ENCODE measurements at places on chromosomes 7 and 10.
A peak's percentile ranks its signal among the peaks of the same experiment; 100 is the strongest.

- DNase-seq, result no peak
Measured at GRCh38 chr7:134723892-134724291, 55.5 kb upstream of the CALD1 start.

GRCh38 chr7:8491106-8491505, 57.7 kb downstream of the NXPH1 start:
- no peak for DNase-seq

DNA sequence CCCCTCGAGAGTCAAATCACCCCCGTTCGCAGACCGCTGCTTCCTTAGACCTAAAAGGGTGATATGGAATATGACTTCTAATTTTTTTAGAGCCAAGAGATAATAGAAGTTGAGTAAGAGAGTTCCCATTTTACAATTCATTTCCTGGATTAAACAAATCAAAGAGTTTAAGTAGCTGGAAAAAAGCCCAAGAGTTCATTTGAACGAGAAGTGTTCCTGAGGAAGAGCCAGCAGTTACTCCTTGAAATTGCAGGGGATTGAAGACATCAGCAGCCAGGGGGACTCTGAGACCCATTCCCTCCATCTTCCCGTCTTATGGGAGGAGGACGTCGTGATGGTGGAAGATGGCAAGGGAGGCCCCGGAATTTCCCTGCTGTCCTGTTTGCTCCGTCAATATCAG, 277.0 kb downstream of the WDR11 start:
- DNase-seq, result no peak

GRCh38 chr7:116367171-116367813, 132.2 kb upstream of the CAV2 start:
- DNase-seq, result no peak

DNA sequence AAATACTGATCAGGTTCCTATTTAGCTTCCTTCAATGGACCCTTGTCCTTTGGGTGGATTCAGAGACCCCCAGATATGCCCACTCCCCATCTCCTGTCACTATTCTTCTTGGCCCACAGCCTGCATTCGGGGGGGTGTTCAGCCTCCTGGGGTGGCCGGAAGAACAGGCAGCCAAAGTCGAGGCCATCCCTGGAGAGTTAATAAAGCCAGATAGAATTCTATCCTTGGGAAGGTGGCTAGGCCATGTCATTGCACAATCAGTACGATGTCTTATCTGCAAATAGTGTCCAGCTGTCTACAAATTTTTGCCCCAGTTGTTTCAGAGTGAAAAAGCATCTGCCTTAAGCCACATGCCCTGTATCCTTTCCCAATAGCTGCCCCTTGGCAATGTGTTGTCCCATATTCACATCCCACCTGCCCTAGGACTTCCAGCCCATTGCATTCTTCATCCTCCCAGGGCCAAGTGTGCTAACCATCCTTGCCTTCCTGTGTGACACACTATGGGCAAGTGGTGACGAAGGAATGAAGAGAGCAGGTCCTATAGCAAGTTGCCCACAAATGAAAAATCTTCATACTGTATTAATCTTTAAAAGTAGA, 9.9 kb upstream of the FAM107B start:
- DNase-seq, result no peak

DNA sequence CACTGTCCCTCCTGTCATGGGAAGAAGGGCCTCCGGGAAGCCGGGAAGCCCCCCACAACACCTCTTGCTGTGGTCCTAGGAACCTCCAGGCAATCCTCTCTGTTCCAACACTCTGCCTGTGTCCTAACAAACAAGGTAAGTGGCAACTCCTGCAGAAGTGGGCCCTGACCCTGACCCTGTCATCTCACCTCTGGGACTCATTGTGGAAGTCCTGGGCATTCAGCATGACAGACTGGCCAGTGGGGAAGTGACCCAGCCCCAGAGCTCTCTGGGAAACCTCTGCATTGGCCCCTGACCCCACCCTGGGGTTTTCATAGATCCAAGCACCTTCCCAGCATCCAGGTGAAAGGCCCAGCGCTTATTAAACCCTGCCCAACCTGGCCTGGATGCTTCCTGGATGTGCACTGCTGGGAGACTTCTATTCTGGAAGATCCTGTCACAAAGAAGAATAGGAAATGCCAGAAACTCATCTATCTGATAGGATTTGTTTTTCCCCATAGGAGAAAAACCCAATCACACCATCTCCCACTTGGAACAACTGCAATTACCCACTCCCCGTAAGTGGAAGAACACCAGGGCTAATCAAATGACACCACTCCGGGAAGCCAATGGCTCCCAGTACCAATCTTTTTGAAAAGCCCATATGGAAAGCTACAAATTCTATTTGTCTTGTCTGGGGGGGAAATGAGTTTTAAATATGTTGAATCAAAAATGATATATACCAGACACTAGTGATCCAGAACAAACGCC, 24.3 kb downstream of the LEP start:
- DNase-seq, result no peak

DNA sequence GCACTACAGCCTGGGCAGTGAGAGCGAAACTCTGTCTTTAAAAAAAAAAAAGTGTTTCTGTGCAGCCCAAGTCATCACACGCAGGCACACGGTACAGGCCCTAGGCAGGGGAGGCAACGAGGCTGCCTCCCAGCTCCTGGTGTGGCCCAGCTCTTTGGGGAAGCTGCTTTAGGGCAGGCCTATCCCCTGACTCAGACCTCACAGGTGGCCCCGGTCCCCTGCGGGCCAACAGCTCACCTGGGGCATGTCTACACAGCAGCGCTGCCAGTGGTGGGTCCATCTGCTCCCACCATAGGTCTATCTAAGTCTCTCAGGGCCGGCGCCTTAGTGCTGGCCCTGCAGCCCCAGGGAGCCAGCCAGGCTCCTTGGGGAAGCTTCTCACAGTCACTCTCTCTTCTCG, 31.4 kb downstream of the ZAN start:
- DNase-seq, result no peak

- DNase-seq, result no peak
Measured at GRCh38 chr7:42269161-42269560, 32.2 kb upstream of the GLI3 start.

DNA sequence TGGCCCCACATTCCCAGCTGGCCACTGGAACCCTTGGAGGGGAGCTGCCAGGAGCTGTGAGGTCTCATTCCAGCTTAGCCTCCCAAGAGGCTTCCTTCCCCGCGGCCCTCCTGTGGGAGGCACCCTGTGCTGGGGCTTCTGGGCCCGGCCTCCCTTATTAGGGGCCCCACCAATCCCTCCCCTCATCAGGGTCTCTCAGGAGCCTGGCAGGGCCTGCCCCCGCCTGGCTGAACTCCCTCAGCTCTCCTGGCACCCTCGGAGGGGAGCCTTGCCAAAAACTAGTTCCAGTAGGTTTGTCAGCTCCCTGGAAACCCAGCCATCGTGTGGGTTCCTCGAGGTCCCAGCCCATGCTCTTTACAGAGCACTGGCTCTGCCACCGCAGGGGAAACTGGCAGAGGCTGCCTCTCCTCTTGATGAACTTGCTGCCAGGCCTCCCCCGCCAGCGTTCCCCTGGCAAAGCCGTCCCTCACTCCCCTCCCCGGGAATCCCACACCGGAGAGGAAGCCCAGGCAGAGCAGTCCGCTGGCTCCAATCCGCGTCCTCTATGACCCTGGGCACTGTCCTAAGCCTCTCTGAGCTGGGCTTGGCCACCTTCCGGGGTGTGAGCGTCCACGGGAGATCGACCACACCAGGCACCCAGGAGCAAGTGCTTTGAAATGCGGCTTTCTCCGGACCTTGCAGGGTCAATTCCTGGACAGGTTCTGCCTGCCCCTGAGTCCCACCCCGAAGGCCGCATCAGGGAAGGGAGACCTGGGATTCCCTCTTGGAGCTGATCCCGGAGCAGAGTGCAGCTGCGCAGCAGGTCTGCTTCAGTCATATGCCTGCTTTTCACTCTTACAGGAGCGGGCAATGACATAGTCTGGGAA, 139.8 kb downstream of the ARHGAP22 start:
- DNase-seq, result no peak

GRCh38 chr7:101232141-101232850, 5.3 kb downstream of the CLDN15 start:
- no peak for DNase-seq

GRCh38 chr7:69687739-69688433, 89.6 kb downstream of the AUTS2 start:
- no peak for DNase-seq

- no peak for DNase-seq
Measured at GRCh38 chr10:124048371-124049290, 44.8 kb downstream of the CHST15 start.

DNA sequence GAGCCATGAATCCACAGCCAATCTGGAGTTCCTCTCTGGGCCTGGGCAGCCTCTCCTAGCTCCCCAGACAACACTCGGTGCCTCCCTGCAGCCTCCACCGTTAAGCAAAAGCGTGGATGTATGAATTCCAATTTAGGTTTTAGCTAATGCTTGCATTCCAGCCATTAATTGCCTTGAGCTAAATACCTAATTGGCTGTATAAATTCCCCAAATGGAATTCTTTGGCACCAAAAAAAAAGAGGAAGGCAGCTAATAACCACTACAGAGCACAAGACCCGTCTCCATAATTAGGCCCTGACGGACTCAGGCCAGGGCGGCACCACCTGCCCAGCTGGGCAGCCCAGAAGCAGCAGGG, 140.5 kb downstream of the PTPRN2 start:
- DNase-seq, result no peak

DNA sequence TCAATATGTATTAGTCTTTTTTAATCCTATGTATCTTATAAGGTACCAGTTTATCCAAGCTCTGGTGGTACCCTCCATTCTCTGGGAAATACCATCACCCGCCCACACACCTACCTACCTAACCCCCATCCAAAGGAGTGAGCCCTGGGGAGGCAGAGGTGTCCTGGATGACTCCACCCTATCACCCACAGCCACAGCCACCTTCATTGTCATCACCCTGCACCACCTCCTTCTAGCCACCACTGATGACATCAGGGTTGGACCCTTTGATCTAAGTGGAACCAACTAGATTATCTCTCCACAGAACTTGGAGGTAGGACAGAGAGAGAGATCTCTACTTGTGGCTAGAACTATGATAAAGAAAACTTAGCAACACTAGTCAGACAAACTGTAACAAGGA, 259.4 kb downstream of the PARD3 start:
- DNase-seq, result no peak

GRCh38 chr10:98263088-98263487, 4.9 kb downstream of the LOXL4 start:
- no peak for DNase-seq

DNA sequence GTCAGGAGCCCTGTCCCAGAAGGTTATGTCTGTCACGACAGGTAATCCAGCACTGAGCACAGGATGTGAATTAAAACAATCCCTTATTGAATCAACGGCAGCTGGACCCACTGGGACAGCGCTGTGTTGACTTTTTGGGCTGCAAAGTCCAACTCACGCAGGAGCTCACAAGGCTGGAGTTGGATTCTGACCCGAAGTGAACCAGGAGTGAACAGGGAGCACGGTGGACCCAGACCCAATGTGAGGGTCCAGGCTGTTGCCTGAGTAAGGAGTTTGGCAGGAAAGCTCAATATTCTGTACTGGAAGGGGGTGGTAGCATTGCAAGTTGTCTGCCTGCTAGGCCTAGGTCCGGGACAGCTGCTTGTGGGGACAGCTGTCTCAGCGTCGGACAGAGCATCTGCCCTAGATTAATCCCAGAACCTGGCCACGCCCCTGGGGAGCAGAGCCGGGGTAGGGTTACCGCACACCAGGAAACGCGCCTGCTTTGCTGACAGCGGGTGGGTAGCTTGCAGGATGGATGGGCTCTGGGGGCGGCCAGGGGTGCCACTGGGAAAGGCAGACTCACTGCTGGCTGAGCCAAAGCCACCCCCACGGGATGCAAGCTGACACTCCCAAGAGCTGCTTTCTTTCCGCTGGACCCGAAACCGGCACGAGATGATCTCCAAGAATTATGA, 24.0 kb downstream of the COL26A1 start:
- DNase-seq, result no peak

DNA sequence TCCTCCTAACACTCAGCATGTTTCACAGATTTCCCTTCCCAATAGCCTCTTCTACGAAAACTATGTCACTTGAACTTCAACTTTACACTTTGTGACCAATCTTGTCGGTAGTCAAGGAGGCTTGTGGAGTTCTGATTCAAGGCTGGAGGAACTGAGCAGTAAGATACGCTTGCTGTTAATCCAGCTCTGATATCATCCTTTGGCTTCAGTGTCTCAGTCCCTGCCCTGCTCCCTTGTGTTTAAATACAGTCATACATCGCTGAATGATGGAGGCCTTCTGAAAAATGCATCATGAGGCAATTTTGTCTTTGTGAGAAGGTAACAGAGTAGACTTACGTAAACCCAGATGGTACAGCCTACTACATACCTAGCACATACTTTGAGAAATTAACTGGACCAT, 173.6 kb downstream of the RNF133 start:
- no peak for DNase-seq

- no peak for DNase-seq
Measured at GRCh38 chr7:1592299-1592871, 22.6 kb upstream of the PSMG3 start.

- DNase-seq, result peak; percentile 38
Measured at GRCh38 chr7:101743241-101743994, 74.0 kb upstream of the CUX1 start.

GRCh38 chr10:94192974-94193373, 169.8 kb downstream of the NOC3L start:
- DNase-seq, result no peak

GRCh38 chr7:15215616-15216015, 313.1 kb upstream of the DGKB start:
- DNase-seq, result no peak

DNA sequence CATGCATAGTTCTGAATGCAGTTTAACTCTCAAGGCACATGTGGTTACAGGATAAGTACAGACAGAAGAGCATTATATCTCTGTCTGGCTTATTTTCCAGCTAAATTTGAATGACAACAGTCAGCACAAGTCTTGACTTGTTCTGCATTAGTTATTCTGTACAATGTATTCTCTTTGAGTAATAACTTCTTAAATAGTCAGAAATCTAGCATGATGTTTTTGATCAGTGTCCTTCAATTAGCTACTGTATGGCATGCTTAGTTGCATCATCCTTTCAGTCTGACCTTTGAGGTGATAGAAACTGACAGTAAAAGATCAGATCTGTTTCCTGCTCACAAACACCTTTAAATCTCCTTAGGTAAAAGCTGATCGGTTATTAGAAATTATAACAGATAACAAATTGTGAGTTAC, 118.1 kb downstream of the ARL4A start:
- no peak for DNase-seq

GRCh38 chr10:96586419-96587263, at the start of gene TM9SF3:
TSS of gene TM9SF3 (minus strand) at chr10:96587012. CDS start at chr10:96586835, 177 bp downstream.
- peak; percentile 88 for DNase-seq

DNA sequence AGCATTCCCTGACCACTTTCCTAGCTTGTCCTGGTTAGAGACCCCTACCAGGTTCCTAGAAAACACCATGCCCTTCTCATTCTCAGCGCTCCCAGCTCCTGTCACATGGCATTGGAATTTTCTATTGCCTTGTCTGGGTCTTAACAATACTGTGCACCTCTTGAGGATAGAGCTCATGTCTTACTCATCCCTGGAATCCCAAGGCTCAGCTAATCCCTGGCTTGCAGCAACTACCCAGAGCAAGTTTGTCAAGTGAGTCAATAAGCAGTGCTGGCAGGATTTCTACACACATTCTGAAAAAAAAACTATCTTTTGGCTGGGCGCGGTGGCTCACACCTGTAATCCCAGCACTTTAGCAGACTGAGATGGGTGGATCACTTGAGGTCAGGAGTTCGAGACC, 11.7 kb upstream of the PRDX3 start:
- DNase-seq, result no peak

- no peak for DNase-seq
Measured at GRCh38 chr10:88979153-88979562, 11.4 kb upstream of the FAS start.

Measured in activated T-helper 1 cell treated with Interleukin-2 at 50 U/mL for 16 hours (primary cell).